ENCODE measurements at places on chromosomes 16 and 17.

DNA sequence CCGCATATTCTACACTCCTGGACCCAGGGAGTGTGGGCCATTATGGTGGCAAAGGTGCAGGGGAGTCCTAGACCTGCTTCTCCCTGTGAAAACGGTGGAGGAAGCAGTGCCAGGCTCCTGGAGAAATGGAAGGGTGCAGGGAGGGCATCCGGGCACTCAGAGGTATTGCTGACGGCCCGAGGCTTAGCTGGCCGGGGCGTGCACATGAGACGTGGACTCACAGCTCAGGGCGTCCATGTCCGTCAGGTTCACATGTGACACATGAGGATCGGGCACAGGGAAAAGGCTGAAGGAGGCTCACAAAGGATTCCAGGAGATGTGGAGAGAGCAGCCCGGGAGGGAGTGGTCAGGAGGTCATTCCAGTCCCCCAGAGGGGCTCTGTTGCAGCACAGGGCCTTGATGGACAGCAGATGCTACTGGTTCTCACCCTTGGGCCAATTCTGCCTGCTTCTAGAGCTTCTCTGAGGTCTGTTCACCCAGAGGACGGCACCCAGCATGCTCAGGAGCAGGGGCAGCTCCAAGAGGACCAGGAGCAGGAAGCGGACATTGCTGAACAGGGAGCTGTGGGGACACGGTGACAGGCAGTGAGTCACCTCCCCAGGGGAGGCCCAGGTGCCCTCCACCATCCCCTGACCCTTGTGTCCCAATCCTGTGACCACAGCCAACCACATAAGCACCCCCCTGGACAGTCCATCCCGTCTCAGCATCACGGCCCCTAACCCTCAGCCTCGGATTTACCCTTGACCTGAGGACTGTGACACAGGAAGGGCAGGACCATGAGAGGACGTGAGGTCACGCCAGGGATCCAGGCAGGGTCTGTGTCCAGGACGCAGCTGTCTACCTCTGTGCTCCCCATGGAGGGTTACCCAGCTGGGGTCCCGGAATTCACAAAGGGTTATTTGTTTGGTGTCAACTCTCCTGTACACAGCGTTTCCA is 4.5 kb downstream of the CD300C start:
- DNase-seq: no peak

- DNase-seq: peak; percentile 10
Measured at GRCh38 chr16:47037396-47037745, 63.9 kb upstream of the DNAJA2 start.

GRCh38 chr17:65468321-65468720 is 93.1 kb downstream of the AXIN2 start:
- no peak for DNase-seq

GRCh38 chr17:50051082-50051576 is 4.8 kb upstream of the ITGA3 start:
- peak; percentile 50 for DNase-seq

- DNase-seq: no peak
Measured at GRCh38 chr17:42282478-42283080, 5.7 kb upstream of the STAT5A start.

DNA sequence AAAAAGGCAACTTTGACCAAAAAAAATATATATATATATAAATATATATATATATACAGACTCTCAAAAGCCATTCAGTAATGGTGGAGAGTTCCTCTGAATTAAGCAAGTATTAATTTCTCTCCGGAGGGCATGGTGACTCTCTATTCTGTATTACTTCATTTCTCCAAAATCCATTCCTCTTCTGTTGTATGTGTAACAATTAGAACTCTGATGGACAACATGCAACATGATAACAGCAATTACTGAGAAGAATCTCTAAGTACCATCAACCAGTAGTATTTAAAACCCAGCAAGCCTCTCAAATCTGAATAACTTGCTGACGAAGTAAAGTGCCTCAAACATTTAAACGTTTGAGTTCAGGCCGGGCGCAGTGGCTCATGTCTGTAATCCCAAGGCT is 2.3 kb downstream of the GRB2 start:
- DNase-seq: no peak

DNA sequence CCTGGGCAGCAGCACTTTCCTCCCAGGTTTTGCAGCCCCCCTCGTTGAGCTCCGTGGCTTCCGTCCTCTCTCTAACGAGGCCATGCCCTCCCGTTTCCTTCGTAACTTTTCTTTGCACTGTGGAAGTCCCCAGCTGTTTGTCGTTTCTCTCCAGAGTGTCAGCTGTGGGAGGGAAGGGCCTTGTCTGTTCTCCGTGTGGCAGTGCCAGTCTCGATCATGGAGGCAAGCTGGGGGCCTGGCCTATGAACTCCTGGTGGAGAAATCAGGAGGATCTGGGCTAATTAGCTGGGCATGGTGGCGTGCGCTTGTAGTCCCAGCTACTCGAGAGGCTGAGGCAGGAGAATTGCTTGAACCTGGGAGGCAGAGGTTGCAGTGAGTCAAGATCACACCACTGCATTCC is 28.3 kb downstream of the TBCD start:
- DNase-seq: peak; percentile 17

- no peak for DNase-seq
Measured at GRCh38 chr17:17523001-17523730, 27.0 kb upstream of the RASD1 start.

GRCh38 chr17:41547921-41548843 is 20.1 kb upstream of the KRT19 start:
- peak; percentile 92 for DNase-seq

DNA sequence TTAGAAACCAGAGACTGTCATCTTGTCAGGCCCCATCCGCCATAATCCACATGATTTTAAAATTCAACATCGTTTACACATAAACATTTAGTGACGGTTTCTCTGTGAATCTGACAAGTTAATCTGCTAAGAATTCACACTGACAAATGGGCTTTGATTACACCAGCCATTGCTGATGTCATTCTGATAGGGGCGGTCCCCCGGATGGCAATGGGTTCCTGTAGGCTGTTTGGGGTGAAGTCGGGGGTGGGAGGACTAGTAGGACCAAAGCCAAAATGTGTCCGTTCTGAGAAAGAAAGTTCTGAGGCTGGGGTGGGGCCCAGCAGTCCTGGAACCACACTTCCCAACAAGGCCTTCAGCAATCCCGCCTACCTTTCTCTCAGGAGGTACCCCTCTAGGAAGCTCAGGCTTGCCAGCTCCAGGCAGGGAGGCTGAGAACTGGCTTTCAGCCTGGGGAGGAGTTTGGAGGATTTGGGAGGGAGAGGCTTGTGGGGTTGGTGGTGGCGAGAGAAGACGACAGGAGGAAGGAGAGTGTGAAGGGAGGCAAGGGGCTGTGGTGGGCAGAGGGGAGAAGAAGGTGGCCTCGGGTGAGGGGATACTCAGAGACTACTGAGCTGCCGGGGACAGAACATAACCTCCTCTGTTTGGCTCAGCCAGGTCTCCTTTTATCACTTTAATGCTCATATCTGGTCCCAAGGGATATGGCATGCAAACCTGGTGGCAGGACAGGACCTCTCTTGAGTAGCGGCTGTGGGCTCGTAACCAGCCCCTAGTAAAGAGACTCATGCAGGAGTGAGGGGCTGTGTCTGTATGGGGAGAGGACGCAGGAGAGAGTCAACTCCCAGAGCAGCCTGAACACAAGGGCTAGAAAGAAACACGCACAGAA is 8.6 kb downstream of the HIC1 start:
- no peak for DNase-seq

DNA sequence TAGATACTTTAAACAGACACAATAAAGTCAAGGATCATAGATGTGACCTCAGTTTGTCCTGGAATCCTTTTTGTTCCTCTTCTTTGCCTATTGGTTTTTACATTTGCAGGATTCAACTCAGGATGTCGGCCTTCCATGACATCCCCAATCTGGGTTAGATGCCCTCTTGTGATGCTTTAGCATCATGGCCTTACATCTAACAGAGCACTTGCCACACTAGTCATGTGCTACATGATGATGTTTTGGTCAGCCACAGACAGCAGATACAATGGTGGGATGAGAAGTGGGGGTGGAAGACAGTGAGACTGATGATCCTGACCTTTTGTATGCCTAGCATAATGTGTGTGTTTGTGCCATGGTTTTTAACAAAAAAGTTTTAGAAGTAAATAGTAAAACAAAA is 1.8 kb upstream of the SYNRG start:
- DNase-seq: peak; percentile 27

Measured in myocyte (in vitro differentiated cells).